ENCODE measurements at places on chromosomes 6 and 20.

- no peak for DNase-seq
Measured at GRCh38 chr20:36601540-36601939, 4.0 kb upstream of the RAB5IF start.

GRCh38 chr20:63701329-63702035 lies 5.0 kb downstream of the TNFRSF6B start:
- peak; percentile 68 for DNase-seq

- DNase-seq: no peak
Measured at GRCh38 chr6:136962661-136963060, 40.6 kb downstream of the SLC35D3 start.

- DNase-seq: no peak
Measured at GRCh38 chr20:36205026-36205425, 31.3 kb upstream of the AAR2 start.

DNA sequence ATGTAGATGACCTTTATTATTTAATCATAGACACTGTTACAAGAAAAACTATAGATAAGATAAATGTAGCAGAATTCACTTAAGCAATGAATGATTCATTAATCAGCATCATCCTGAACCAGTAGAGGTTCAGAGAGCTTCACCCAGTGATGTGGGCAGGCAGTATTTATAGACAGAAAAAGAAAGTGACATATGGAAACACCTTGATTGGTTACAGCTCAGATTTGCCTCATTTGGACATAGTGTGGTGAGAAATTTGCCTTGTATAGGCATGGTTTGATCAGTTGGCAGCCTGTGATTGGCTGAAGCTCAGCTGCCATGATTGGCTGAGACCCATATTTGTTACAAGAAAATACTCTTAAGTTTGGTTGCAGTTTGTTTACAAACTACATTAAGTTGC lies 4.6 kb downstream of the C6orf58 start:
- no peak for DNase-seq

GRCh38 chr20:16427571-16427970 lies 145.7 kb downstream of the KIF16B start:
- DNase-seq: no peak

- DNase-seq: no peak
Measured at GRCh38 chr6:69303382-69303781, 493.4 kb downstream of the LMBRD1 start.

DNA sequence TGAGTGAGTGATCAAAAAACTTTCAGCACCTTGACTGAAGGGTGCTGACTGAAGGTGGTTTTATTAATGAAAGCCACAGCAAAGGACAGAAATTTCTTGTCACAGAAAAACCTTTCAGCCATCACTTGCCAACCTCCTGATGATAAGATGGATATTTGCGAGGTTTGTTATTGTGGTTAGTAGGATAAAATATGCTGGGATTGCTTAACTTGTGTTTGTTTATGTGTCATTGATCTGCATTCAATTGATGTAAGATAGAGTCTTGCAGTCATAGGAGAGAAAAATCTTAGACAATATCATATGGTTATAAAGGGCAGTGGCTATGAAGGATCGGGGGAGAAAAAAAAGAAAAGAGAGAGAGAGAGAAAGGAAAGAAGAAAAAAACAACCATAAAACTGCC lies 1.2 kb downstream of the TSBP1 start:
- DNase-seq: no peak

GRCh38 chr6:1873781-1874180 lies 264.1 kb downstream of the FOXC1 start:
- no peak for DNase-seq

DNA sequence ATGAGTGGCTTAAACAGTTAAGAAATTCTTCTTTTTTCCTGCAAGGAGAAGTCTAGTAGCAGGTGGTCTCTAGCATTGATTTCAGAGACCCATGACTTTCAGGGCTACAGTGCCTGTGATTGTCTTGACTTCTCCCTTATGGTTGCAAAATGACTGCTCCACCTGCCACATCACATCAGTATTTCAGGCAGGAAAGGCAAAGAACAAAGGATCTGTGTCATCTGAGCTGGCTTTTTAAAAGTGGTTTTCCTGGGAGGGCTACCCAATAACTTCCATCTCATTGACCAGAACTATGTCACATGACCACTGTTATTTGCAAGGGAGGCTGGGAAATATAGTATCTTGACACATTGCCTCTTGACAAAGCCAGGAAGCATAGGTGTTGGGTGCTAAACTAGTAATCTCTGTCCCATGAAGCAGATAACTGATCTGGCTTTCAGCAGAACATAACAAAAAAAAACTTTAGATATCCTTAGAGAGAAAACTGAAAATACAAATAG lies 226.2 kb downstream of the DHX35 start:
- no peak for DNase-seq

GRCh38 chr6:91904586-91905164 lies 1317.8 kb upstream of the MAP3K7 start:
- no peak for DNase-seq

- DNase-seq: no peak
Measured at GRCh38 chr6:10598084-10598960, 77.2 kb downstream of the GCNT2 start.

- no peak for DNase-seq
Measured at GRCh38 chr6:156651486-156651885, 125.7 kb upstream of the ARID1B start.

GRCh38 chr20:16844406-16844805 lies 96.2 kb downstream of the OTOR start:
- no peak for DNase-seq

GRCh38 chr6:117449549-117450439 lies 24.1 kb upstream of the ROS1 start:
- DNase-seq: no peak

GRCh38 chr20:58019027-58019849 lies 209.2 kb downstream of the ANKRD60 start:
- peak; percentile 59 for DNase-seq

DNA sequence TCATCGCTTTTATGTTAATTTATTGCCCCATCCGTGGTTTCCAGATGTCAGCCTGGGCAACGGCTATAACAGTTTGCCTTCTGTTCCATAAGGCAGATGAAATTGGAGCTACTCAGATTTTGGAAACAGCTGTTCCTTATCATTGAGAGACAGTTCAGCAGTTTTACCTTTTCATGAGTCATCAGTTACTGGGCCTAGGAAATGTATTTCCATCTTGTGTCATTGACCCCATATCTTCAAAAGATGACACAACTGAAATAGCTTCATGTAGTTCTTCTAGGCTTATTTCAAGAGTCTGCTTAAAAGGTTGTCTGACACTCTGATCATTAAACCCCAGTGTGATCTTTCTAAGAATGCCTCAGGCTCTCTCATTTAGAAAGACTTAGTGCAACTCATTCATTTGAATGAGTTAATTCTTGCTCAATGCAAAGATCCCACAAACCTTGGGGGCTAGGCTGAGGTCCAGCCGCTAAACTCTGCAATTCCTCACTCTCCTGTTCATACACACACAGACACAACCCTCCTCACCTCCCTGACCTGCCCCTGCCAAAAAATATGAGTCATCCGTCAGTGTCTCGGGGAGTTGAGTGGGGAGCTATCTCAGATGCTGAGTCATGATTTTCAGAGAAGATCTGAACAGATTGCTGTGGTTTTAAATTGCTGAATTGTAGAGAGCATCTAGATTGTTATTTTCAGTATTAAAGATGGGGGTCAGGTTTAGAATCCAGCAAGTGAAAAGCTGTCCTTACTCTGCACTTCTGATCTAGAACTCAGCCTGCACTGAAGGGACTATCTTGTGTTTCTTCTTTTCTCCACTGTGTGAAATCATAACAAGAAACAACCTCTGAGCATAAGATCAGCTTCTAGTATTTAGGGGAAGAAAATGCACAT lies 61.8 kb downstream of the RPP40 start:
- no peak for DNase-seq

- DNase-seq: no peak
Measured at GRCh38 chr20:1165941-1166340, 18.8 kb downstream of the TMEM74B start.

DNA sequence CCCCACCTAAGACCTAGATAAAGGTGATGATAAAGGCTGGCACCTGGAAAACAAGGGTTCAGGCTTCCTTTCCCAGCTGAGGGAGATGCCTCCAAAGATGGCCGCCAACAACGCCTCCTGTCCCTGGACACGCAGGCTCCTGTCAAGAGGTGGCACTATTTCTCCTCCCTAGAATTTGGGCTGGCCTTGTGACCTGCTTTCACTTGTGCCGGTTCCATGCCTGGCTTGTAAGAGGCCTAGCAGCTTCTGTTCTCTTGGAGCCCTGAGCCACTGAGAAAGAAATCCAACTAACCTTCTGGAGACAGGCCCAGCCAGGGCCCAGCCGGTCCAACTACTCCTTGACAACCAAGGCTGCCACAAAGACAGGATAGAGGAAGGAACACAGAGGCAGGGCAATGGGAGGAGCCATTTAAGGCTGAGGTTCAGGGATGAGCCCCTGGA lies 60.2 kb upstream of the RALY start:
- DNase-seq: peak; percentile 76

- no peak for DNase-seq
Measured at GRCh38 chr20:22403022-22403631, 181.2 kb downstream of the FOXA2 start.

DNA sequence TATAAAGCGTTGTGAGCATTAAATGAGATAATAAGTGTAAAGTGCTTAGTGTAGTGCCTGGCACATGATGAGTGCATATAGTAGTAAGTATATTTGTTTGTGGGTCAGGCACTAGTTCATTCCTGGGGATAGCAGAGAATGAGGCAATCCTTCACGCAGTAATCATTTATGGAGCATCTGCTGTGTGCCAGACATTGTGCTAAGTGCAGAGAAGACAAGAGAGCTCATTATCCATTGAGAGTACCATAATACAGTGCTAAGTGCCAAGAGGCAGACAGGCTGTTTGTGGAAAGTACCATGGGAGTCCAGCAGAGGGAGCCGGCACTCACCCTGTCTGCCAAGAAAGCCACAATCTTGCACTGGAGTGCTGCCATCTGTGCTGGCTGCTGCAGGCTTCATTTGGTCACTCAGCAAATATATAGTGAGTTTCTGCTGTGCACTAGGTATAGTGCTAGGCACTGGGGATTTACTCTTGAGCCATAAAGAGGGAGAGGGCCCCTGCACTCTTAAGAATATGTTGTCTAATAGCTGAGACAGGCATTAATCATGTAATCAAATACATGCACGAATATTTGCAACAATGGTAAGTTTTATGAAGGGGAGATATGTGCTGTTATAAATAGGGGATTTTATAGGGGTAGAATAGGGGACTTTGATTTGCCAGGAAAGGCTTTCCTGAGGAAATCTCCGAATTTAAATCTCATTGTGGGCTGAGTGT lies 12.9 kb upstream of the MROH8 start:
- peak; percentile 91 for DNase-seq

- DNase-seq: no peak
Measured at GRCh38 chr20:38115205-38115604, 49.9 kb downstream of the TGM2 start.

GRCh38 chr20:62437927-62438326 lies 10.6 kb upstream of the RBBP8NL start:
- DNase-seq: no peak

DNA sequence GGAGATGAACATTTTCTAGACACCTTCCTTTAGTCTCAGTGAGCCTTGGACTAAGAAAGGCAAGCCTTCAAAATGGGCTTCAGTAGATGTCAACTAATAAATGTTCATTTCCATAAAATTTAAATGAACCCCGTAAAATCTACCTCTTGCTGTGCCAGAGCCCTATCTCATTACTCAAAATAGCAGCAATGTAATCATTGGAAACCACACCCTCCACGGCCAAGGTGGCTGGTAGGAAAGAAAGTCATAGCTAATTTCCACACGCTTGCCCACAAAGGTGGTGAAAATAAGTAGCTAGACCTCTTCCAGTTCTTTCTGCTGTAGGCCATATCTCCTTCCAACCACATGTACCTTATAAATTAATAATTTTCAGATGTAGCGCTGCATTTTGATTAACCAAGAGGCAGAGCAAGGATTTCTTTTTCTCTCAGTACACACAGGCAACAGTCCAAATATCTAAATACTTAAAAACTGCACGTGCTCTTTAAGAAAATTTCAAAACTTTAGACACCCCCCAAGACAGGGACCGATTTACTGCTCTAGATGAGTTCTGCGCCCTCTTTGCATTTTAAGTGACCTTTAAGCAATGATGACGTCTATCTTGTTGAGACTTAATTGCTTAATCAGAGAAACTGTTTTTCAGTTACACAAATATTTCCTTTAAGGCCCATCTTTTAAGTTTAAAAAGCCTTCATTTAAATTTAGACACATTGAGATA lies 290.8 kb downstream of the ZNF217 start:
- DNase-seq: no peak

- no peak for DNase-seq
Measured at GRCh38 chr6:117267054-117267347, 1.6 kb downstream of the VGLL2 start.

- peak; percentile 64 for DNase-seq
Measured at GRCh38 chr6:44030812-44031454, 96.3 kb downstream of the MRPL14 start.

DNA sequence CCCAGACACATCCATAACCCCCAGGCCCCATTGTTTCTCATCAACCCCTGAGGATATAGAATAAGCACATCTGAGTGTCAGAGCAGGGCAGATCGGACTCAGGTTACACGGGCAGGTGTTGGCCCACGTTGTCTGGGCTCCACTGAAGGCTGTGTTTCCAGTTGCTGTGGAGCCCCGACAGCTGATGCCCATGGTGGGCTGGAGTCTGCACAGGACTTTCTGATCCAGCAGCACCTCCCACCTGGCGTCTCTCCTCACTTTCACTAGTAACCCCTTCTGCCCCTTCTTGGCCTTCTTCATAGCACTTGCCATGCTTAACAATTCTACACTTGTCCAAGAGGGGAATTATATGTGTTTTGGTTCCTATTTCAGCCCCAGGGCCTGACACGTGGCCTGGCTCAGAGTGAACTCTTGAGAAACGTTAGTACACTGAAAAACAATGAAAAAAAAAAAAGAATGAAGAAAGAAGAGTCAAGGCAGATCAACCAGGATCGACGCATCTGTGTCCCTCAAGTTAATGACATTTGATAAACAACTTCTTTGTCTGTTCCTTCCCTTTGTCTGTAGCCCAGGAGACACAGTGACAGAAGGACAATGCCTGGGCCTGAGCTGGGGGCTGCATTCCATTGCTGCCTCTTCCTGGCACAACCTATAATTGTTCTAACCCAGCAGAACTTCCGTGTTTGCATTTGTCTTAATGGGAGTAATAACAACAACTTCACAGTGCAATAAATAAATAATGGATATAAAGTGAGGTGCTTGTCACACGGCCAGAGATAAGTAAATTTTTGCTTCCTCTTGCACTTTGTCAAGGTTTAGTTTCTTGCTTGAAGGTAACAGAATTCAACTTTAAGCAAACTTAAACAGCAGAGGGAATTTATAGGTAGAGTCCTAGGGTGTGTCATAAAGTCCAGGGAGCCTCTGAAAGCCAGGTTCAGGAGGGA lies 224.2 kb upstream of the SSTR4 start:
- no peak for DNase-seq

DNA sequence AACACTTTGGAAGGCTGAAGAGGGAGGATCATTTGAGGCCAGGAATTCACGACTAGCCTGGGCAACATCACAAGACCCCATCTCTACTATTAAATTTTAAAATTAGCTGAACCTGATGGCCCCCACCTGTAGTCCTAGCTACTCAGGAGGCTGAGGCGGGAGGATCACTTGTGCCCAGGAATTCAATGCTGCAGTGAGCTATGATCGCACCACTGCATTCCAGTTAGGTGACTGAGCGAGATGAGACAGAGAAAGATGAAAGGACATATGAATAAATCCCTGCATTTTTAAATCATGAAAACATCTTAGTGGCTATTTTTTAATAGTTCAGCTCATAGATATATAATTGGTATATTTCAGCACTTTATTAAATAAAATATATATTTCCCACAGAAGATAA lies 93.8 kb downstream of the GPR63 start:
- DNase-seq: no peak

Data from cardiac septum (tissue), 1 donor.